ENCODE measurements at places on chromosomes 4 and X.
A peak's percentile ranks its signal among the peaks of the same experiment; 100 is the strongest.

- no peaks in the 10 kb centered on the region for H3K36me3 ChIP-seq
- H3K4me1 ChIP-seq, result peaks cover 6% of the 10 kb centered on the region
- H3K27ac ChIP-seq, result no peak overlapping the region
- no peak for DNase-seq
- H3K4me3 ChIP-seq, result no peak overlapping the region
Measured at GRCh38 chrX:78754917-78755316, 7.4 kb downstream of the LPAR4 start.

- no peaks in the 10 kb centered on the region for H3K36me3 ChIP-seq
- H3K4me3 ChIP-seq, result no peak overlapping the region
- no peaks in the 10 kb centered on the region for H3K27me3 ChIP-seq
Measured at GRCh38 chr4:77662396-77662795, 56.8 kb downstream of the CXCL13 start.

GRCh38 chrX:120426599-120426998 is 42.5 kb downstream of the LAMP2 start:
- no peak overlapping the region for H3K27ac ChIP-seq
- no peaks in the 10 kb centered on the region for H3K4me1 ChIP-seq
- H3K36me3 ChIP-seq, result no peaks in the 10 kb centered on the region
- H3K4me3 ChIP-seq, result no peak overlapping the region
- no peak for DNase-seq

DNA sequence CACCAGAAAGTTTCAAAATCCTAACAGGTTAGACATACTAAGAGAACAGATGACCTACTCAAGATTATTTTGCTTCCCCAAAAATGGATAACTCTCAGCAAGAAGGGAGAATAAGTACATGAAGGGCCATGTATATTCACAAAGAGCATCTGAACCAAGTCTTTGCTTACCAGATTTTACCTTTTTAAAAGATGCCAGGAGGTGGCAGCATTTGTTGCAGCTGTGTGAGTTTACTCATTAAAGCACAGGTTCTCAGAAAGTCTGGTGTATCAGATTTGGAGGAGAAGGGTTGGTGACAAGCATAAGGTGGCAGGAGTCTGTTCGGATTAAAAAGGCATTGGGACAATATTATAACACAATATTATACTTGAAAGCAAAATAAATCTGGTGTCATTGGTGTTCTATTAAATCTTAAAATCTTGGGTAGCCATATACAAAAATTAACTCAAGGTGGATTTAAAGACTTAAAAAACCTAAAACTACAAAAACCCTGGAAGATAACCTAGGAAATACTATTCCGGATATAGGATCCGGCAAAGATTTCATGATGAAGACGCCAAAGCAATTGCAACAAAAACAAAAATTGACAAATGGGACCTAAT is 51.3 kb upstream of the NFKB1 start:
- no peak for DNase-seq
- no peak overlapping the region for H3K4me3 ChIP-seq
- H3K4me1 ChIP-seq, result no peaks in the 10 kb centered on the region
- no peaks in the 10 kb centered on the region for H3K27me3 ChIP-seq
- H3K27ac ChIP-seq, result no peak overlapping the region
- no peaks in the 10 kb centered on the region for H3K36me3 ChIP-seq

DNA sequence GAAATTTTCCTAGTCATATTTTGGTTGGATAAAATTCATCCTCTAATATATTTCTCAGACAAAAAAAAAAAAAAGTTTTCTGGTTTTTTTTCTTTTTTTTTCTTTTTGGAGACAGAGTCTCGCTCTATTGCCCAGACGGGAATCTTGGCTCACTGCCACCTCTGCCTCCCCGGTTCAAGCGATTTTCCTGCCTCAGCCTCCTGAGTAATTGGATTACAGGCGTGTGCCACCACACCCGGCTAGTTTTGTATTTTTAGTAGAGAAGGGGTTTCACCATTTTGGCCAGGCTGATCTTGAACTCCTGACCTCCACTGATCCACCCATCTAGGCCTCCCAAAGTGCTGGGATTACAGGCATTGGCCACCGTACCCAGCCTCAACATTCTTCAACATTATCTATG is 432.7 kb upstream of the PABPC4L start:
- no peak for DNase-seq
- no peaks in the 10 kb centered on the region for H3K4me1 ChIP-seq
- no peaks in the 10 kb centered on the region for H3K36me3 ChIP-seq
- H3K27me3 ChIP-seq, result no peaks in the 10 kb centered on the region

- no peaks in the 10 kb centered on the region for H3K27me3 ChIP-seq
- no peak for DNase-seq
- H3K4me3 ChIP-seq, result no peak overlapping the region
- H3K4me1 ChIP-seq, result no peaks in the 10 kb centered on the region
- no peaks in the 10 kb centered on the region for H3K36me3 ChIP-seq
Measured at GRCh38 chrX:148601034-148601433, 100.6 kb downstream of the AFF2 start.

DNA sequence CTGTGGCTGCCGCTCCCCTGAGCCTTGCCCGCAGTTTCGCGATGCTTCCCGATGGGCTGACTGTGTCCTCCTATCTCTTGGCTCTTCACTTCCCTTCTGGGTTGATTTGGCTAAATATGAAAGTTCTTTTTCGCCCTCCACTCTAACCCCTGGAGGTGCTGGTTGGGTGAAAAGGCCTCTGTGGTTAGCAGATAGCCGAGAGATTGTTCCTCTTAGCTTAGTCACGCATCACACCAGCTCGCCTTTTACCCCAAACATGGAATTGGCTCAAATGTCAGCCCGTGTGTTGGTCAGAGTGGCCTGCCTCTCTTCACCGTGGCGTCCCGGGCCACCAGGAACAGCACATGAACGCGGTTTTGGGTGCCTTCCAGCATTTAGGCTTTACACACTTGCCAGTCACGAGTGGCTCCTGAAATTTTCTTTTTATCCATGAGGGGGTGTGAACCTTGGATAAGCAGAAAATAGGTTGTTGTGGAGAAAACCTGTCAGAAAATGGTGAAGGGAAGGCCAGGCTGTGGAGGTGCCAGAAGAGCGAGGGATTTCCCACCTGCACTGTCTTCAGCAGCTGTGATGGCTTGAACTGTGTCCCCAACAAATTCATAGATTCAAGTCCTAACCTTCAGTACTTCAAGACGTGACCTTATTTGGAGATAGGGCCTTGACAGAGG is 8.9 kb downstream of the CLCN4 start:
- DNase-seq, result no peak
- H3K4me1 ChIP-seq, result no peaks in the 10 kb centered on the region
- no peak overlapping the region for H3K27ac ChIP-seq
- H3K36me3 ChIP-seq, result no peaks in the 10 kb centered on the region

- DNase-seq, result no peak
- no peak overlapping the region for H3K4me3 ChIP-seq
- H3K27ac ChIP-seq, result no peak overlapping the region
- no peaks in the 10 kb centered on the region for H3K4me1 ChIP-seq
- H3K27me3 ChIP-seq, result no peaks in the 10 kb centered on the region
- H3K36me3 ChIP-seq, result no peaks in the 10 kb centered on the region
Measured at GRCh38 chr4:26298198-26298947, 22.4 kb upstream of the RBPJ start.

GRCh38 chr4:172153719-172154118 is 340.5 kb downstream of the GALNTL6 start:
- H3K27me3 ChIP-seq, result no peaks in the 10 kb centered on the region
- no peak overlapping the region for H3K27ac ChIP-seq
- no peak overlapping the region for H3K4me3 ChIP-seq
- H3K36me3 ChIP-seq, result no peaks in the 10 kb centered on the region
- DNase-seq, result no peak

- H3K36me3 ChIP-seq, result no peaks in the 10 kb centered on the region
- peaks cover 45% of the 10 kb centered on the region for H3K4me1 ChIP-seq
- H3K4me3 ChIP-seq, result no peak overlapping the region
- no peak overlapping the region for H3K27ac ChIP-seq
- H3K27me3 ChIP-seq, result no peaks in the 10 kb centered on the region
Measured at GRCh38 chr4:86014599-86014998, 345.3 kb downstream of the MAPK10 start.

GRCh38 chr4:52001616-52002015 is 18.5 kb downstream of the LRRC66 start:
- H3K27ac ChIP-seq, result no peak overlapping the region
- no peaks in the 10 kb centered on the region for H3K27me3 ChIP-seq
- H3K4me1 ChIP-seq, result no peaks in the 10 kb centered on the region
- DNase-seq, result no peak

- no peak overlapping the region for H3K4me3 ChIP-seq
- no peak for DNase-seq
- no peaks in the 10 kb centered on the region for H3K27me3 ChIP-seq
- H3K36me3 ChIP-seq, result no peaks in the 10 kb centered on the region
- H3K4me1 ChIP-seq, result no peaks in the 10 kb centered on the region
- no peak overlapping the region for H3K27ac ChIP-seq
Measured at GRCh38 chr4:33065749-33066148, 2345.6 kb downstream of the PCDH7 start.

GRCh38 chrX:40096395-40097091 is 1.2 kb downstream of the BCOR start:
- peaks cover 22% of the 10 kb centered on the region for H3K4me1 ChIP-seq
- no peak for DNase-seq
- peak overlapping the region; percentile 86 for H3K27ac ChIP-seq
- H3K27me3 ChIP-seq, result no peaks in the 10 kb centered on the region
- peak overlapping the region; percentile 80 for H3K4me3 ChIP-seq

- no peak for DNase-seq
- no peak overlapping the region for H3K27ac ChIP-seq
- H3K27me3 ChIP-seq, result no peaks in the 10 kb centered on the region
- H3K4me3 ChIP-seq, result no peak overlapping the region
- H3K36me3 ChIP-seq, result no peaks in the 10 kb centered on the region
- H3K4me1 ChIP-seq, result no peaks in the 10 kb centered on the region
Measured at GRCh38 chr4:148934926-148935578, 492.8 kb upstream of the NR3C2 start.
